ENCODE measurements at places on chromosomes 1 and 21.
A peak's percentile ranks its signal among the peaks of the same experiment; 100 is the strongest.

- DNase-seq, result no peak
Observed at GRCh38 chr1:24987424-24987823, 57.3 kb upstream of the RUNX3 start.

DNA sequence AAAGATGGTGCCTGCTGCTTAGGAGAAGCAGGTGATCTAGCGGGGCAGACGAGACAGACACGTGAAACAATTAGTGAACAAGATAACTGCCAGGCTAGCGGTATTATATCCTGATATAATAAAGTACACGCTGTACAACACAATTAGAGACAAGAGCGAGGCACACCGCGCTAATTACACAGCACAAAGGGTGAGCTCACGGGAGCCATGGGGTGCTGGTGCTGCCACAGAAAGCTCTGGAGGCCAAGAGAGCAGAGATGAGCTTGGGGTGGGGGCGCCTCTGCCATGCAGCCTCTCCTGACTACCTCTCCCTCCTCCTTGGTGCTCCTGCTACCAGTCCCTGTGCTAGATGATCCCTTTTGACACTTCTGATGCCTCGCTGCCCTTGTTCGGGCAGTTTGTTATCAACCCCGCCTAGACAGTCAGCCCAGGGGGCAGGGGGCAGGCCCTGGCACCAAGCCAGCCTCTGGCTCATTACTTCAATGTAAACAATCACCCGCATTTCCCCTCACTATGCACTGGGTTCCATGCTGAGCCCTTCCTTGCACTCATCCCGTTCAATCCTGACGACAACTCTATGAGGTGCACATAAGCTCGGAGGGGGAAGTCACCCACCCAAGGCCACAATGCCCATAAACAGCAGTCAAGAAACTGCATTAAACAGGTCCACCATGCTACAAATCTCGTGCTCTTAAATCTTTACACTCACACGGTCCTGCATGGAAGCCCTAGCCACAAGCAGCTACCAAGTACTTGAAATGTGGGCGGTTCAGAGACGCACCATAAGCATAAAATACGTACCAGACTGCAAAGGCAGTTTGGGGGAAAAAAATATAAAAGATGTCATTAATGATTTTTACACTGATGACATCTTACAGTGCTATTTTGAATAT, 103.0 kb downstream of the SSBP3 start:
- DNase-seq, result no peak

- no peak for DNase-seq
Observed at GRCh38 chr1:14915356-14916054, 238.0 kb upstream of the TMEM51 start.

GRCh38 chr1:162736184-162736583, 54.3 kb upstream of the HSD17B7 start:
- no peak for DNase-seq

DNA sequence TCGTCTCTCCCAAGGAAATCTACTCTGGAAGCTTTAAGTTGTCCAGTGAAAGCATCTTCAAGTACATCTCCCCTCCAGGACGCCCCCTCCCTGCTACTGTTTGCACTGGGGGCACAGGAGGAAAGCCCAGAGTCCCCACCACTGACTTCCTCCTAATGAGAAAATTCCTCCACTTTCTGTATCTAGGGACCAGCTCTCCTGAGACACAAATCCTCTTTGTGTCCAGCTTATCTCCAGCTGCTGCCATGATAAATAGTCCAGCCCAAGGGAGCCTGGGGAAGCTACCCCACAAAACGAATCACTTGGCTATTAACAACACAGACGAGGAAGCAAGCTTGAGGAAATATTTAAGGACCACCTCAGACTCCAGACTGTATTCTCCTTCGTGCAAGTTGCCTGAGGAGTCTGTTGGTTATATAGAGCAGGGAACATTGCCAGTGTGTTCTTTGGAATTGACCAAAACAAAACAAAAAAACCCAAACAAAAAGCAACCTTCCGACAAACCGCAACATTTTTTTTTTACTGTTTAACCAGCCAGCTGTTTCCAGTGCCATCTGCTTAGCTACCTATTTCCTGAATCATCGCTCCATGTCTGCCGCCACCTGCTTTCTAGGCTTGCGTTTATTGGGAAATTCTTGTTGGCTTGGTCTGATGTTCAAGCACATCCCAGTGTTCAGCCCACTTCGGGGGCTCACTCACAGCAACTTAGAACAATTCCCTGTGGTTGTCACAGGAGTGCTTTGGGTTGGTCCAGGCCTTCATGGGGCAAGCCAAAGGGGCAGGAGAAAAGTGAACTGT, 7.7 kb downstream of the C1orf226 start:
- DNase-seq, result no peak

- no peak for DNase-seq
Observed at GRCh38 chr1:207145401-207146058, 41.5 kb downstream of the C4BPA start.

GRCh38 chr1:234755449-234755863, 145.5 kb upstream of the IRF2BP2 start:
- DNase-seq, result no peak

- no peak for DNase-seq
Observed at GRCh38 chr1:245946905-245947304, 560.2 kb downstream of the SMYD3 start.

DNA sequence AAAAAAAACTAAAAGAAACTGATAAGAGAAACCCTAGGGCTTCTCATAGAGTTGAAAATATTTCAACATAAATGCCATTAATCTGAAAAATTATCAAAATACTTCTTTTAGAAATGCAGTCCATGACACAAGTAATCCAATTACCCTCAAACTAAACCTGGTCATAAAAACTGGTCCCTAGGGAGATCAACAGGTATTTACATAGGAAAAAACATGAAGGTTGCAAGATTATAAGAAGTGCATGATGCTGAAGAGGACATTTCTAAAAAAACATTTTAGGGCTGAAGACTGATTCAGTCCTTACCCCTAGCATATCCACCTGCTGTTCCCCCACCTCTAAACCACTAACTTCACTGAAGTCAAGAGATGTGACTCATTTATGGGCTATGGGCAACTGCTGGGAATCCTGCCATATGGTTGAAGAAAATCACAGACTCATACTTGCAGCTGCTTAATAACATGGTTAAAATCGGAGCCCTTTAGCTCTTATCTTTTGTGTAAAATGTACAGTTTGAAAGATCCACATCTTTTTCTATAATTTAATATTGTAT, 131.0 kb upstream of the RUNX1 start:
- no peak for DNase-seq

DNA sequence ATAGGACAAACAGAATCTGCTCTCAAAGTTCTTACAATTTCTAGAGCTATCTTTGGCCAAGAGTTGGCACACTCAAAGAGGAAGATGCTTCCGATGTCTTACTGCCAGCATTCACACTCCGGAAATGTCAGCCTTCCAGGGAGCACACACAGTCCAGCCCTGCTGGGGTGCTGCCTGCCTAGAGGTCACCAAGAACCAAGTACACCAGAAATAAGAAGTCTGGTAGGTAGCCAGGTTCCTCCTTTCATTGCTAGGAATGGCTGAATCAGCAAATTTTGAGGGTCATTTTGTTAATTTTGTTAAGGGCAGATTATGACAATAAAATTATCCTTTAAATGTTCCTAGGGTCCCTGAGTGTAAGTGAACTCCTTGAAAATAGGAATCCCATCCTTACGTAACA, 77.5 kb downstream of the PLPP3 start:
- DNase-seq, result no peak

DNA sequence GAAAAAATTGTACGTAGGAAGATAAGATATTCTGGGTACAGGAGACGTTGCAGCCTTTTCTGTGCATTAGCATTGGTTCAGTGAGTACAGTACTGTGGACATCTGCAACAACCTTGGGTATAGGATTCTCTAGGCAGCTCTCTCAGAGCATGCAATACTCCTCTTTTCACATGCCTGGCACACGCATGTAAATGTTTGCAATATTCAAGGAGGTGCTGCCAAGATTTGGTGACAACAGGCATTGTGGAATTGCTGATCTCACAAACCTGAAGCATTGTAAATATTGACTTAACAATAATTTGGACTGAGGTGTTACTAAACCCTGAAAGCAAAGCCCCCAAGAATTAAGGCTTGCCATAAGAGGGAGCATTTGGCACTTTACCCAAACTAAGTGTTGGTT, 126.8 kb downstream of the GRIK1 start:
- DNase-seq, result no peak

GRCh38 chr1:93362237-93362636, 16.5 kb downstream of the DR1 start:
- no peak for DNase-seq

- no peak for DNase-seq
Observed at GRCh38 chr1:38777464-38777957, 82.1 kb downstream of the RRAGC start.

GRCh38 chr21:40765811-40766210, 81.1 kb downstream of the DSCAM start:
- no peak for DNase-seq

GRCh38 chr1:206663362-206663761, 21.3 kb upstream of the MAPKAPK2 start:
- no peak for DNase-seq

- no peak for DNase-seq
Observed at GRCh38 chr1:116908820-116909511, 750 bp upstream of the PTGFRN start.

DNA sequence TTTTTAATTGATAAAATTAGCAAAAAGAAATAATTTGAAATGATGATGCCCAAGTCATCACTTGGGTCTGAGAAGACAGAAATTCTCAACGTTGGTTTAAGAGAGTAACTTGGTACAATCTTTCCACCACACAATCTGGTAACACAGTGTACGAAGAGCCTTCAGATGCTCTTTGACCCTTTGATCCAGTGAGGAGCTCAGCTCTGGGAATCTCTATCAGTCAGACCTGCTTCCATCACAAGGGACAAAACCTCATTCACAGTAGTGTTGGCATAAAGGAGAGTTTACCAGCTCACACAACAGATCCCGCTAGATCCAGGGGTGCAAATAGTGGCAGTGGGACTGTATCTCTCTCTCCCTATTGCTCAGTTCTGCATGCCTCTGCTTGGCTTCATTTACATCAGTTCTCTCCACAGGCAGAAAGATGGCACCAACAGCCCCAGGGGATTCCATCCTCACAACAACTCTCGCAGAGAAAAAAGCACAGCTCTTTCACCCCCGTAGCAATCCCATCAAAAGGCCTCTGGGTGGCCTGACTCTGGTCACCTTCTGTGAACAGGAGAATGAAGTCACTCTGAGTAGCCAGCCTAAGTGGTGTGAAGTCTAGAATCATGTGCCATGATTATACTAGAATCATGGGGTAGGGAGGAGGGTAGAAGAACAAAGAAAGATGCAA, 119.7 kb downstream of the ZNF281 start:
- no peak for DNase-seq

DNA sequence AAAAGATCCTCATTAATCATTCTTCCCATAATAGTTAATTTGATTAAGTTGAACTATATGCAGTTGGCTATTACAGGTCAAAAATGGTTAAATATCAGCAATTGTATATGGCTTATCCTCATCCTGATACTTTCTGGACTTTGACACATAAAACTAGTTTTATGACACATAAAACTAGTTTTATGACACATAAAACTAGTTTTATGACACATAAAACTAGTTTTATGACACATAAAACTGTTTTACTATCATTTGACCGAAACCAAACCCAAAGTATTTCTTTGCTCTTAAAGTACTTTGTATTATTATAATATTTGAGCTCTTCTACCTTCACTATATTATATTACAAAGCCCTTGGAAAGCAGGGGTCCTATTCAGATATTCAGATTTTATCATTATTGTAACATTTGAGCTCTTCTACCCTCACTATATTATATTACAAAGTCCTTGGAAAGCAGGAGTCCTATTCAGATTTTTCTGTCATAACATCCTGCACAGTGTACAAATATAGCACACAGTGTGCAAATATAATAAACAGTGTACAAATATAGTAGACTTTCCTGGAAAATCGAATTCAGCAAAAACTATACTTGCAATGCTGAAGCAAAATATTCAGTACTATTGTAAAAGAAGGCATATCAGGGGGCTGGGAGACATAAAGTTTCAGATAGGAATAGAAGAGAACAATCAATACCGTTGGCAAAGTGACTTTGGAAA, 53.0 kb downstream of the NVL start:
- DNase-seq, result no peak

- no peak for DNase-seq
Observed at GRCh38 chr1:110876748-110877341, 3.9 kb downstream of the CD53 start.

- DNase-seq, result peak; percentile 7
Observed at GRCh38 chr1:58755468-58755872, 28.4 kb downstream of the JUN start.

DNA sequence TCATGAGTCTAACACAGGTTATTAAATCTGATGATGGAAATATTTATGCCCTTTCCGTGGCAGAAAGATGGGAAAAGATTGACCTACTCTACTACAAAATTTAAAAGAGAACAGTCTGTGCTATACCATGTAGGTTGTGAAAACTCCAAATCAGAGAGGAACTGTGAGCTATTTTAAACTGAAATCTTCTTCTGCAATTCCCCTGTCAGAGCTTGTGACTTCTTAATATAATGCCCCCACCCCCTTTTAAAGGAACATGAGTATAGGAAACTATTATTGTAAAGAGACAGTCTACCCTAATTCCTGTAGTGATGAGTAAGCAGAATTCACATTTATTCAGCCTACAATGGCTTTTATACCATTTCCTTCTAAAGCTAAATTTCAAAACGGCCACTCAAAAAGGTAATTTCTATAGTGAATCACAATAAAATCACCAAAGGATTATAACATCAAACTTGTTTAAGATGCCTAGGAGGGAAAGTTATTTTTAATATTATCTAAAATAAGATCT, 11.7 kb downstream of the DSCAM start:
- DNase-seq, result no peak

- DNase-seq, result no peak
Observed at GRCh38 chr21:45303751-45304475, 16.2 kb upstream of the POFUT2 start.

DNA sequence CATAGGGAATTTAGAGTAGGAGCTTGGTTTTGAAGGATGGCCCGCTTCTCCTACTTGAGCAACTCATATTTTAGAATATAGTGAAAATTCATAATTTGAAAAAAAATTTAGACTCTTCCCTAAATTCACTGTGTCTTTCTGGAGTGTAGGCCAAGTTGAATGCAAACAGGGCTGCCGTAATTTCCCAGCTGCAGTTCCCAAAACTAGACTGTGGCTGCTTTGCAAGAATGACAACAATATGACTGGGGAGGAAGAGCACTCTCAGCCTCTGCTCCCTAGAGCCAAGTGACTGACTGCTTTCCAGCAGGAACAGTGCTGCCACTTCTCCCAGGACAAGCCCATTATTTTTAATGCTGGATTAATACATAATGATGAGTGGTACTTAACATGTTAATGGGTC, 209.0 kb downstream of the RHOU start:
- no peak for DNase-seq

DNA sequence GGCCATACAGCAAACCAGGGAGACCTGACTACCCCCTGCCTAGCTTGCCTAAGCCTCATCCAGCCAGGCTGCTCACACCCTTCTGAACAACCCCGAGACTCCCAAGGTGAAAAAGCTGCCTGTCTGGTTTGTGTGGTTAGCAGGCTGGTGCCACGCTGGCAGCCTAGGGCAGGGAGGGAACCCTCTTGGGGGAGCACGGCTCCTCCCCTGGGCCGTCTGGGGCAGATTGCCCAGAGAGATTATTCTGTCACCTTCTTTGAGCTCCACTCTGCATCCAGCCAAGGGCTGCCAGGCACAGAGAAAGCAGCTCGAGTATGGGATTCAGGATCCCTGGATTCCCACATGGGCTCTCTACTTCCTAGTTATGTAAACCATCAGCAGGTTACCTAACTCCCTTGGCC, 27.5 kb upstream of the TCEA3 start:
- peak; percentile 11 for DNase-seq

GRCh38 chr1:167770127-167770526, 48.3 kb downstream of the MPZL1 start:
- no peak for DNase-seq
